ENCODE measurements at places on chromosomes 13 and 19.

DNA sequence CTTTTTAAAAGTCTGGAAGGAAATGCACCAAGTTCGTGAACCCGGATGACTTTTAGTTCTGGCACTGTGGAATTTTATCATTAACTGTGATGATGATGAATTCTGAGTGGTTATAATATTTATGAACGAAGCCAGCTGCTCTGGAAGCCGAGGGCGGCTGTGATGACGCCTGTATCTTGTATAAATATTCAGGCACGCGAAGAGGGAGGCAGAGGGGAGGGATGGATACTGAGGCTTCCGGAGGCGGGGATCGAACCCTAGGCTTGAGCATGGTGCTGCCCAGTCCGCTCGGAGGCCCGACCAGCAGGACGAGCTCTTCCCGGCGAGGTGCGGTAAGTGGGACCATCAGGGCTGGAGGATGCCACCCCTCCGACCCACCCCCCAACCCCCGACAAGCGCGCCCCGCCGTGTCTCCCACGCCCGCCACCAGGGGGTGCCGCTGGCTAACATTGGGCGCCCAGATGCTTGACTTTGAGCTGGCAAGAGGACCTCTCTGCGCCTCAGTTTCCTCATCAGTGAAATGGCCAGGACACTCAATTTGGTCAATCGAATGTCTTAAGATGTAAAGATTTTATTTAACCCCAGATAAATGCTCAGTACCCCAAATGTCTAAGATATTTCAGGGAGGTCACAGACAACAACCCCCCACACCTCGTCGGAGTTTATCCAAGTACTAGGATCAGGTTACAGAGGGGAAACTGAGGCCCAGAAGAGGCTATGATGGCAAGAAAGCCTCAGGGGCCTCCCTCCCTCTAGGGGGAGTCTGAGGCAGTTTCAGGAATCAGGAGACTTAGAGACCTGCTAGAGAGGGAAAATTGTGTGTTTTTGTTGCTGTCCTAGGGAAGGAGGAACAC is 4.5 kb upstream of the RAB3A start:
- peak; percentile 37 for DNase-seq

DNA sequence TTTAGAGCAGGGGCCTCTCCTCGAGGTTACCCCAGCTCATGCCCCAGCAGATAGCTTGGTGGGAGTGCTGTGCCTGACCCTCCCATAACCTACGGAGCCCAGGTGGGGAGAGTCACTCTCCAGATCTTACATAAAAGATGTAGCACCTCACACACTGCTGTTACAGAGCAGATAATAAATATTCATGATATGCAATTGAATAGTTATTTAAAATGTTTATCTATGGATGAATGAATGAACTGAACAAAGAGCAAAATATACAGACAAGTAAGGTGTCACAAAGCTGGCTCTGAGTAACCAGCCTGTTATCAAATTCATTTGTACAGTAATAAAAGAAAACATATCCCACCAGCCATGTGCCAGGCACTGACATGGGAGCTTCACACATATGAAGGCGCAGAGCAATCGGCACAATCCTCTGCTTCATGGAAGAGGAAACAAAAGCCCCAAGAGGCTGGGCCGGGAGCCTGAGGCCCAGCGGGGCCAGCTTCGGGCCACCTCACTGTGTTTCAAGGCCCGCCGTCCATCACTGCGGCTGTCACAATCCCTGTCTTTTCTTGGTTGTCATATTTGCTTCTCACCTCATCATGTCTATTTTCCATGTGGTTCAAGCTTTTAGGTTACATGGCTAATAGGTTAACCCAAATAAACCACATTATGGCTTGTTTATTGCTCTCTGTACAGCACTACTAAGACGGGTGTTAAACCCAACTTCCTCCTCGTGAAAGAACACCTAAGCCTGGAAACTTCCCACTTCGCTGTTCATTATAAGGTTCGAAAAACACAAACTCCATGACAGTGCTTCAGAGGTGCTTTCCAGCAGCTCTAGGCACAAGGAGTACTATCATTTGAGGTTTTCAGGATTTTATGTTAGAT is 78.4 kb downstream of the IRS2 start:
- DNase-seq = no peak

DNA sequence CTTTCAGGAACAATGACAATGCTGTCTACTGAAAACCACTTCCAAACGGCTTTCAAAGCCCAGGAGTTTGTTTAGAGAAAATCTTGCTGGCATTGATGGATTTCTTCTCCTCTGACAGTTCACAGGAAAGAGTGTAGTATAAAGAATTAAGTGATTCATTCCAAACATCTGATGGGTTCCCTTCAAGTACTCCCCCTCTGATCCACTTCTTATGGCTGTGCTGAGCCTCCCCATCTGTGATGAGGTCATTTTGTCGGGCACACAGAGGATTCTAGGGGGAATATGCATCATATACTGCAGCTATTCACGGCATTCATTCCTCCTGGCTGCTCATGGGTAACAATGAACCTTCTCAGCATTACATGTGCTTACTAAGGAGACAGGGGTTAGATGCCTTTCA is 107.9 kb downstream of the RGCC start:
- DNase-seq = no peak

DNA sequence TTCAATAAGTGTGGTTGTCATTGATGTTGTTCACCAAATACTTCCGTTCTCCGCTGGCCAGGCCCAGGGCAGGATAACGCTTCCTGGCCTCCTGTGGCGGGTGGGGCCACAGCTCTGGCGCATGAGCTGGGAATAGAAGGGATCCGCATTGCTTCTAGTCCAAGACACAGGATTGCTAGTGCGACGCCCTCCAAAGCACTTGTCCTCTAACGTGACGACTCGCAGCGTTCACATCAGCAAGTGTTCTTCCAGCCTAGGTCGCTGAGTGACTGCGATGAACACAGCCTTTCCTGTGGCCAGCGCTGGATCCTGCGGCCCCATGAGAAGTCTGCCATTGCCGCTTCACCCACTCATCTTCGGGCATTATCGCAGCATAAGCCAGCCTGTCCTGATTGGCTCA is 39.4 kb downstream of the VSTM2B start:
- no peak for DNase-seq

DNA sequence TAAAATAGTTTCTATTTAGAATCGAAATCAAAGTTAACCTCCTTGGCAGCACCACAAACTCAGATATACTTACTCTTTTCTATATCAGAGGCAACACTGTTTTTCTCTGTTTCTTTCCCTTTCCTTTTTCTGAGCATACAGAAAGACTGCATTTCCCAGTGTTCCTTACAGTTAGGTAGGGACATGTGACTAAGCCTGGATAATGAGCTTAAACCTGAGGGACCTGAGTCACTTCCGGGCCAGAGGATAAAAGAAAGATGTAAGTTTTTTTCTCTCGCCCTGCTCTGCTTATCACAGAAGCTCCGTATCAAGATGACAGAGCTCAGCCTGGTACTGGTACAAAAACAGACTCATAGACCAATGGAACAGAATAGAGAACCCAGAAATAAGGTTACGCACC is 531.9 kb downstream of the KLF12 start:
- DNase-seq = no peak

DNA sequence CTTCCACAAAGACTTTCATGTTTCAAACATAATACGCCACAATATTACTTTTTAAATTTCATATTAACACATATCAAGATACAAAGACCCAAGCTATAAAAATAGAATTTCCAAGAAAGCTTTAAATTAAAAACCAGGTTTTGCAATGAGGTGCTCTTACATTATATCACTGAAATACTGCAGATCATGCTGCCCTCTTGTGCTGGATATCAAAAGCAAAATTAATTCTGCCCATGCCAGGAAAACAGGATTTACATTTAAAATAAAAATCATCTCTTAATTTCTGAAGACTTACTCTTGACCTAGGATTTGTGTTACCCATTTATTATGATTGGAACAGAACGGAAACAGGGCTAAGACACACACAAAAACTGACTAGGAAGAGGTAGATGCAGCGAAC is 145.0 kb downstream of the ABCC4 start:
- DNase-seq = no peak

GRCh38 chr19:610801-611480 is 21.3 kb downstream of the HCN2 start:
- DNase-seq = peak; percentile 37

DNA sequence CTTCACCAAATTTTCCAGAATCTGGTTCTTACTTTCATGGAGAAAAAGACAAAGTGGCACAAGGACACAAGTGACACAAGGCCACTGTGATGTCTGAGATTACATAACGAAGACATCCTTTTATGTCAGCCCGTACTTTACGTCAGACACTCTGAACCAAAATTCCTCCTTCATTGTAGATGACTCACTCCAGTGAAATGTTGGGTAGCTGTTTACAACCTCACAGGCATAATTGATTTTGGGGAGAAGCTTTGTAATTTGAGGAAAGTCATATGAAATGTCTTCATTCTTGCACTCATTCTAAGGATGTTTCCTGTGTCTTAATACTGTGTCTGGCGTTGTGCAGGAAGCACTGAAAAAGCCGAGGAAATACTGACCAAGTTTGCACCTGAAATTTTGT is 20.0 kb upstream of the LGALS14 start:
- DNase-seq = no peak

GRCh38 chr19:38852231-38853044 is 2.7 kb upstream of the HNRNPL start:
- DNase-seq = peak; percentile 74
